ENCODE measurements at places on chromosomes 2 and 18. TPM values are rescaled to one million over a fixed set of nuclear protein-coding genes. Genes with fewer than 3 reads are reported as not detected.

Gene EVX2
- not detected for total RNA-seq

Gene TXNDC2
- total RNA-seq: not detected

DNA sequence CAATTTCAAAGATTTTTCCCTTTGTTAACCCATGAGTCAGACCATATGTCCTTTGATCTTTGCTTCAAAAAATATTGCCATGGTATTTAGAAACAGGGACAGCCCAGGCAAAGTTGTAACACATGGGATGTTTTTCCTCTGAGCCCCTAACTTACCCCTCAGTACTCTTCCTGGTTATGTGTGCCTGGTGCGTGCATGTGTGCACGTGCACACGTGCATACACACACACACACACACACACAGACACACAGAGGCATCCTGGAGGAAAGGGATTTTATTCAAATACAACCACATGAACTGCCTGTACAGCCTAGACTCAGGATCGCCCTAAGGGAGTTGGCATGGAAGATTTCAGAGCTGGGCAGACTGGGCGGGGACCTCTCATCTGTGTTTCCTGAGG, 5.1 kb downstream of the AFF3 start:
- no peak for DNase-seq

- no peak for DNase-seq
Measured at GRCh38 chr2:172050479-172051125, 34.7 kb upstream of the DLX1 start.

DNA sequence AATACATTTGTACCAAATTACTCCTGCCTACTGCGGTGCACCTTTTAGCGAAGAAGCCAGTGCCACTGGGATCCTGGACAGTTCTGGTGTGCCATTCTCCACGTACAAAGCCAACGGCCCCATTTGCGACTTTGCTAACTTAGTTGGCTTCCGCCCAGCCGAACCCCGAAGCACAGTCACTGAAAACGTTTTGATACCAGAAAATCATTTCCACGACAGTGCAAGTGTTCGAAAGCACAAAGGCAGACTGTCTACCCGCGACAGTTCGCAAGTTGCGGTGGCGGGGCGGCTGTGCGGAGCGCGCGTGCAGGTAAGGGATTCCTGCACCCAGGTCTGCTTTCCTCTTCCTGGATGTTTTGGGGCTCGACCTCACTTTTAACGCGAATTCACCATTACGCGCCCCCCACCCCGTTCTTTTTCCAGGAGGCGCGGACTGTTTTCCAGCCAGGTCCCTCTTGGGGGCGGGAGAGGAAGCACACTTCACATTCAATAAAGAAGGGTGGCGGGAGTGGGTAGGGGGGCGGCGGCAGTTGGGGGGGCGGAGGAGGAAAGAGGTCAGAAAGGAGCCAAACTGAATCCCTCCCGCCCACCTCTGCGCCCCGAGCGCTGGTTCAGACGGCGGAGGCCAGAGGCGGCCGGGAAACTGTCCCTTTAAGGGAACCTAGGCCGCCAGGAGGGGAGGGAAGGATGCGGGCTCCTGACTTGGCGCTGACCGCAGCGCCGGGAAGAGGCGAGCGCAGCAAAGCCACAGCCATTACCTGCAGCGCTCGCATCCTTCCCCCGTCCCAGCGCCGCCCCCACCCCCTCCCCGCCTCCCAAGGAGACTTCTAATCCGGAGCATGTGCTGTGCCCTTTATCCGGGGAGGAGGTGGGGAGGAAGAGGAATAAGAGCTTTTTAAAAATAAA, 107.4 kb upstream of the KCTD1 start:
- DNase-seq: no peak

DNA sequence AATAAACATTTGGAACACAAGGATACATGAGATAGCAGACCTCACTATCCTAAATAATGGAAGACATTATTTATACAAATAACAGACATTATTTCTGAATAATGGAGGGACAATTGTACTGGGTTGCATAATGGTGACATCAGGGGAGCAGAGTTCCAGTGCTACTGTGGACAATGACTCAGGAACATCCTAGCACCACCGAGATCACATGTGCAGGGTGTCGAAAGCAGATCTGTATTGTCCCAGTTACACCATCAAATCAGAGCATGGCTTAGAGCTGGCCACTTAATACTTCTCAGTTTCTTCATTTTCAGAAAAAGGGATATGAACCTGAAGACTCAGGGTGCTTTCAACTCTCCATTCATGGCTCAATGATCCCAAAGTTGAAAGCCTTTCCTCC, 249.1 kb upstream of the RBMS1 start:
- DNase-seq: no peak

GRCh38 chr2:98948956-98949739, 13.1 kb upstream of the CRACDL start:
- DNase-seq: no peak

- DNase-seq: no peak
Measured at GRCh38 chr2:113157118-113157896, 16.5 kb upstream of the PSD4 start.

DNA sequence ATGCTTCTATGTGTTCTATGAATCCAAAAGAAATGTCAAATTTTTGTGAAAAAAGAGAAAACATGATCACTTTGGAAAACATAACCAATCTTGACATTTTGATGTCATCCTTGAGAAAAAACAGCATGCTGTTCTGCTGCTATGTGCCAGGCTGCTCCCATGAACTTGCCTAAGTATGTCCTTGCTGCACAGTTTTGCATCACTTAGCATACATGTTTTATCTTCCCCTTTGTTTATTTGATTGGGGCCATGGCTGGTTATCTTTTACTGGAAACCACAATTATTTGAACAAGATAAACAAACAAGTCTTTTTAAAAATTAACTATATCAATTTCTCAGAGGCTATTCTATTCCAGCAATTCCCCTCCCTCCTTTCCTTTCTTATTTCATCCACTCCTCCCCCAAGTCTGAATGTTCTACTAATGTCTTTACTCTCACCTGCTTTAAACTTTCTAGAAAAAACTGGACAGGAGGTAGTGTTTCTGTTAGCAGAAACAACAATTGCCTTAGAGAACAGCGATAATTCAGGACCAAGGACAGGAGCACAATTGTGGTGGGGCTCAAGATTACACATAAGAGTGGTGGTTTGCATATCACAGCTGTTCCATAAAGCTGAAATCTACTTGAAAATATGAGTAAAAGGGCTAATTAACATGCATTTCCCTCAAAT, 6.7 kb downstream of the AOX1 start:
- DNase-seq: peak; percentile 12
